Hematopoietic multipotent progenitor cell treated with erythropoietin and hydrocortisone succinate and interleukin-3 and kit ligand, for 8 days (in vitro differentiated cells): ENCODE measurements at places on chromosomes 3 and 15.

DNA sequence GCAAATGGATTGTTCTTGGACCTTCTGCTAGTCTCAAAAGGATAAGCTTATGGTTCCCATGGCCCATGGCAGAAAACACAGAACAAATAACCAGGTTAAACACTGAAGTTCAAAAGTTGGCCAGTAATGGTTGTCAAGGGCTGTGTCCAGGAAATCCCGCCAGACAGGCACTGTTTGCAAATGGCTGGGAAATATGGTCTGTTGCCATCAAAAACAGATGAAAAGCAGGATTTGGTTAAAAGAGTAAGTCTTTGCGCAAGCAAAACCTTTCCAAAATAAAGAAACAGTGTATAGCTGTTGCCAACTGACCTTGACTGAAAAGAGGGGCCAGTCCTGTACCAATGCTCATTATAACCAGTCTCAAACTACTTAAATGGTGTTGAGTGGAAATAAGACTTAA, 58.6 kb downstream of the WWTR1 start:
- DNase-seq = no peak

DNA sequence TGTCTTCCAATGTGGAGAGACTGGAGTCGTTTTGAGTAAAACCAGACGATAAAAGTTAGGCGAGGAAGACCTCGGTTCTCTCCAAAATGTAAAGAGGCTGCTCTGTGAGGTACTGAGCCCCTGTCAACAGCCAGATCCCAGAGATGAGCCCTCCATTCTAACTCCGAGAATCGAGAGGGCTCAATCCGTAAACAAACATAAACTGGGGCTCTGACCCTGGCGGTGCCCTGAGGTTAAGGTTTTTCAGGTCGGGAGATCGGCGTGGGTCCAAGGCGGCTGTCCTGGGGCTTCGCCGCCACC, 417 bp downstream of the TBCCD1 start:
- no peak for DNase-seq

GRCh38 chr15:72173864-72174550, 23.6 kb downstream of the GRAMD2A start:
- DNase-seq = no peak

DNA sequence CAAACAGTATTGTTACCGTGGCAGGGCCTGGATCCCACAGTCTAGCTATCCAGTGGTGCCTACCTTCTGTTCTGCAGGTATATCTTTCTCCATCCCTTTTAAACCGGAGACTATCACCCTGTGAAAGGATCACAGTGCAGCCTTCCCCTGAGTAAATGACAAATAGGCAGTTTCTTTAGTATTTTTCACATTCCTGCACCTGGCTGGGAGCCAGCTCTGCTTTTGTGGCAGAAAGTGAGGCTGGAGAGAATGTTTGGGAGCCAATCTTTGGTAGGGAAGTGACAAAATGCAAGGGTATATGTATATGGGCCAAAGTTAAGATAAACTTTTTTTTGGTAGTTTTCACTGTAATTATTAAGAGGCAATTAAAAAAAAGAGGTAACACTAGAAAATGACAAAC, 54.8 kb downstream of the ARHGEF26 start:
- DNase-seq = no peak

- DNase-seq = peak; percentile 74
Observed at GRCh38 chr3:114904633-114905032, 242.5 kb downstream of the ZBTB20 start.

- DNase-seq = peak; percentile 40
Observed at GRCh38 chr15:40511472-40512133, 40.8 kb downstream of the CHST14 start.

- no peak for DNase-seq
Observed at GRCh38 chr3:81279481-81280379, 481.7 kb downstream of the GBE1 start.

DNA sequence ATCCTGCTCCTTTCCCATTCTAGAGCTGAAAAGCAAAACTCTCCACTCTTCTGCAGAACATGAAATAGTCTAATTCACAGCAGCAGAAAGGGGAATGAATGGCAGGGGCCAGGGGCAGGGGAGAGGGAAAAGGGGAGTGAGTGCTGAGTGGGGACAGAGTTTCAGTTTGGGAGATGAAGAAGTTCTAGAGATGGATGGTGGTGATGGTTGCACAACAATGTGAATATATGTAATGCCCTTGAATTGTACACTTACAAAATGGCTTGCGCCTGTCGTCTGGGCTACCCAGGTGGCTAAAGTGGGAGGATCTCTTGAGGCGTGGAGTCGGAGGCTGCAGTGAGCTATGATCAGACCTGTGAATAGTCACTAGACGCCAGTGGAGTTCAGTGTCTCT, 78.5 kb upstream of the MEF2A start:
- DNase-seq = no peak

GRCh38 chr3:177881351-177881750, 654.9 kb upstream of the KCNMB2 start:
- DNase-seq = no peak

DNA sequence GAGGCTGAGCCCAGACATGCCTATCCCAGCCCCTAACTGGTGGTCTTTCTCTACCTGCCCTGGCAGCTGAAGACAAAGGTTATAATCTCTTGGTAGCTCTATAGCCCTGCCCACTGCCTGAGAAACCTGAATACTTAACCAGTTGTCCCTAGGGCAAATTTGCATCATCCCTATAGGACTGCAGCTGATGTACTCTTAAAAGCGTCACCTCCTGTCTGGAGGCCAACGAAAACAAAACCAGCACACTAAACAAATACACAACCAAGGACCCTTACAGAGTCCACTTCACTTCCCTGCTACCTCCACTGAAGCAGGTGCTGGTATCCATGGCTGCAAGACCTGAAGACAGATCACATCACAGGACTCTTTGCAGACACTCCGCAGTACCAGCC, 98.0 kb downstream of the KCNAB1 start:
- no peak for DNase-seq

GRCh38 chr3:138078901-138079344, 36.5 kb downstream of the DZIP1L start:
- no peak for DNase-seq

GRCh38 chr15:88651971-88652370, 13.2 kb downstream of the ISG20 start:
- DNase-seq = no peak

- DNase-seq = no peak
Observed at GRCh38 chr15:98722645-98723044, 74.3 kb downstream of the IGF1R start.

- DNase-seq = no peak
Observed at GRCh38 chr3:124320976-124321375, 329.1 kb upstream of the ROPN1 start.

GRCh38 chr15:94312946-94313345, 81.6 kb downstream of the MCTP2 start:
- DNase-seq = no peak

GRCh38 chr3:4492208-4493013, 737 bp upstream of the ITPR1 start:
- peak; percentile 51 for DNase-seq
